Activated CD4-positive, alpha-beta memory T cell treated with anti-CD3 and anti-CD28 coated beads, Interleukin-2, amount 10 ng/mL, durations not matched to agents 7 days and 5 days (primary cell): ENCODE measurements at places on chromosomes 1 and 21. TPM values are rescaled to one million over a fixed set of nuclear protein-coding genes. Genes with fewer than 3 reads are reported as not detected.

GRCh38 chr21:45524756-45525152 is 17.5 kb downstream of the SLC19A1 start:
- H3K36me3 ChIP-seq, result peaks cover 56% of the 10 kb centered on the region
- no peaks in the 10 kb centered on the region for H3K27me3 ChIP-seq
- no peak overlapping the region for H3K27ac ChIP-seq
- DNase-seq, result no peak

DNA sequence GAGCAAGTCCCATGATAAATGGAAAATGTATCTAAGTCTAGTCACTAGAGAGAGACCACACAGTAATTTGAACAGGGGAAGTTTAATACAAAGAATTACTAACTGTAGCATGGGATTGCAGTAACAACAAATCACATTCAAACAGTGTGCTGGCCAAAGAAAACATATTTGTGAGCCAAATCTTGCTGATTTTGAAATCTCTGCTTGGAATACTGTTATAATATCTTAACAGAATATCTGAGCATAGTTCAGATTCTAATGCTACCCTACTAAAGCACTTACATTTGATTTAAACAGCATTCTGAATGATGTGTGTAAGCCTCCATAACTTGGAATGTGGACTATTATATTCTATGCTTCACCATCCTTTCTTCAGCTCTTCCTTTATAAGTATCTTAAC is 270.0 kb upstream of the BRINP3 start:
- no peaks in the 10 kb centered on the region for H3K36me3 ChIP-seq
- no peak overlapping the region for H3K27ac ChIP-seq
- H3K4me3 ChIP-seq, result no peak overlapping the region
- H3K27me3 ChIP-seq, result no peaks in the 10 kb centered on the region
- no peak for DNase-seq

GRCh38 chr1:167650269-167651160 is 20.5 kb downstream of the RCSD1 start:
- H3K4me1 ChIP-seq, result peaks cover 64% of the 10 kb centered on the region
- DNase-seq, result no peak
- peak overlapping the region; percentile 53 for H3K27ac ChIP-seq
- no peaks in the 10 kb centered on the region for H3K27me3 ChIP-seq

DNA sequence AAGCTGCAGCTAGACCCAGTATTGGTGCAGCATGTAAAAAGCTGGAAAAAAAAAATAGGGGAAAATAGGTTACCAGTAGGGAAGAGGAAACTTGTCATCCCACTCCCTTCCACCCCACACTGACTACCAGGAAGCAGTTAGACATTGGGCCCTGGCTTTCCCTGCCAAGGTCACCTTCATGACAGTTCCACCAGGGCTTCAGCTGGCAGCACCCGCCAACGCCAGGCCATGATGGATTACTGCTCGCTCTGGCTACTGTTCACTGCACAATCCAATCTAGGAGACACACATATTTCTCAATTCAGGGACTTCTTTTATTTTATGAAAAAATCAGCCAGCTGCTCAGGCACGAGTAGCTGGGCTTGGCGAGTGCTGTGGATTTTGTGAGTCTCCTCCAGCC is 127.7 kb downstream of the DMRTA2 start:
- no peaks in the 10 kb centered on the region for H3K27me3 ChIP-seq
- no peaks in the 10 kb centered on the region for H3K36me3 ChIP-seq
- no peak overlapping the region for H3K27ac ChIP-seq
- H3K4me1 ChIP-seq, result no peaks in the 10 kb centered on the region
- no peak overlapping the region for H3K4me3 ChIP-seq

GRCh38 chr1:53543130-53543777 is 84.1 kb downstream of the DMRTB1 start:
- no peaks in the 10 kb centered on the region for H3K4me1 ChIP-seq
- no peaks in the 10 kb centered on the region for H3K27me3 ChIP-seq
- H3K36me3 ChIP-seq, result no peaks in the 10 kb centered on the region
- no peak overlapping the region for H3K27ac ChIP-seq

GRCh38 chr1:200971955-200972711 is 51.4 kb downstream of the KIF21B start:
- no peak overlapping the region for H3K27ac ChIP-seq
- H3K36me3 ChIP-seq, result peaks cover 78% of the 10 kb centered on the region
- H3K4me1 ChIP-seq, result no peaks in the 10 kb centered on the region
- peak; percentile 58 for DNase-seq
- no peak overlapping the region for H3K4me3 ChIP-seq

Gene MSH4
- total RNA-seq, result 0.20 TPM

Gene CSMD2
- total RNA-seq, result not detected
